ENCODE measurements at places on chromosomes 16 and 17.
A peak's percentile ranks its signal among the peaks of the same experiment; 100 is the strongest.

DNA sequence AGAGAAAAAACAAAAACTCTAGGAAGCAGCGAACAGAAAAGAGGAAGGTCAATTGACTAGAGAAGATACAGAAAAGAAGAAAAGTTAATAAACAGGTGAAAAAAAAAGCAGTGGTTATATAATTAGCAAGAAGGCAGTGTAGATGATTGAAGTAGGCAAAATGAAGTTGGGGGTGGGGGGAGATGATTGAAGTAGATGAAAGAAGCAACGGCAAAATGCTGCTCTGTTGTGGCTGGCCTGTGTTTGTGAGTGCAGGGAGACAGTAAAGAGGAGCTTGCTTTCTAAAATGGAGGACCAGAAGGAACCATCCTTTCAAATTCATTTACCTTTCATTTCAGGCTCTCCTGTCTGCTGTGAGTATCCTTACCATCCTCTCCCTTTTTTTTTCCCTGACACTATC, 3.6 kb downstream of the EVI2B start:
- no peak for DNase-seq

DNA sequence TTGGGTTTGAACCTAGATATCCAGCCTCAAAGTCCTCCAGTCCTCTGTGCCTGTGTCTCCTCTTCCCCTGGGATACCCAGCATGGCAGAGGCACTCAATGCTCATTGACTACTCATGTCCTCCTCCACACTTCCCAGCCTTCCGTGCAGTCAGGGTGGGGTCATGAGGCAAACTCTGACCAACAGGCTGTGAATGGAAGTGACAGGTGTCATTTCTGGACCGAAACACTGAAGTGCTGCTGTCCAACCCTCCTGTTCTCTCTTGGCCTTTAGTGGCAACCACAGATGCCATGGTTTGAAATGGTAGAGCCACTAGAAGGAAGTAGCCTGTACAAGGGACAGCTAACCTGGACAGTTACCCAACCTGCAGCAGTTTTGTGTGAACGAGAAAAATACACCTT, 46.7 kb upstream of the MAP3K14 start:
- DNase-seq = no peak

GRCh38 chr17:34755371-34755770, 176.0 kb downstream of the TMEM132E start:
- DNase-seq = no peak

DNA sequence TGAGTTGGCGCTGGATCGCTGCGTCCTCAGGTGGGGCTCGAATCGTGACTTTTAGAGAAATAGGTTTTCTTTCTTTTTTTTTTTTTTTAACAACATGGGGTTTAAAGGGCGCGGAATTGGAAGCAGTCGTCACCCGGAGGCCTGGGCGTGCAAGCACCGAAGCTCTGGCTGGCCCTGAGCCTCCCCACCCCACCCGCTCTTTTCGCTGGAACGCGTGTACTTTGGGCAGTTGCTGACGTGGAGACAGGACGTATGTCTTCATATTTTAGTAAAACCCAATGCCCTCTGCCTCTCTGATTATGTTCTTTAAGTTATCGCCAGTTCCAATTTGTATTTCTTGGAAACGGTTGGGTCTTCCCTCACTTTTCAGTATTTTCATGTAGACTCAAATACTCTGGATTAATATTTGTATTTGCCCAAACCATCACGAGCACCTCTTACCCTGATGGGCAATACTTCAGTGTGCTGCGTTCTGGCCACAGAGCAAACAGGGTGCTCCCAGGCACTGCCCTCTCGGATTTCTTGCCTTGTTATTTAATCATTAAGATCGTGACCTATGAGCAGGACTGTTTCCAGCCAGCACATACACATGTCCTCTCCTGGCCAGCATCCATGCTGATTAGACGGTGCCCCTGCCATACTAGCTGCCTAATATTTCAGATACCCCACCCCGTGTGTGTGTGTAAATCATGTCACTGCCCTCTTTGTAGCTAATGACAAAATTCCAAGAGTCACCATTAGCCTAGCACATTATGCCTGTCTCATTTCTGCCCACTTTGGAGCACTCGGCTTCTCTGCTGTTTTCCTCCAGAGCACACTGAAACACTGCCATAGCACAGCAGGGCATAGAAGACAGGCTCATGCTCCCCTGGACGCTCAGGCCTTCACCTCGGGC, 805 bp upstream of the C16orf95 start:
- peak; percentile 31 for DNase-seq

DNA sequence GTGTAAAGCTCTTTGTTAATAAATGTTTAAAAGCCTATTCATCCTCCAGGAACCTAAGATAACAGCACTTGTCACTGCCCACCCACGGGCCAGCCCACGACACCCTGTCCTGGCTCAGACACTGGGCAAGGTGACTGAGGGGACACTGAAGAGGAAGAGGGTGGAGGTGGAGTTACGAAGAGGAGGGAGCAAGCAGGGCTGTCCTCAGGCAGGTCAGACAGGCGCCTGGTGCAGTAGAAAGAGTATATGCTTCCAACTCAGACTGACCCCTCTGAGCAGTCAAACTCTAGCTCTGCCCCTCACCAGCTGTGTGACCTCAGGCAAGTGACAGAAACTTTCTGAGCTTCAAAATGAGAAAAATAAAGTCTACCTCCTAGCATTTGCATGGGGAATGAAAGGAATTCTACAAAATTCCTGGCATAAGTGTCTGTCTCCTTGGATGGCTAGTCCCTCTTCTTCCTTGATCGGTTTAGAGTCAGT, 22.8 kb downstream of the TEX2 start:
- no peak for DNase-seq

- no peak for DNase-seq
These were observed 17.0 kb downstream of the MYL4 start for GRCh38 chr17:47225911-47226688.

- DNase-seq = no peak
These were observed 24.5 kb upstream of the MTMR4 start for GRCh38 chr17:58538811-58539409.

- peak; percentile 98 for DNase-seq
These were observed 8.1 kb upstream of the TIMP2 start for GRCh38 chr17:78933025-78933958.

DNA sequence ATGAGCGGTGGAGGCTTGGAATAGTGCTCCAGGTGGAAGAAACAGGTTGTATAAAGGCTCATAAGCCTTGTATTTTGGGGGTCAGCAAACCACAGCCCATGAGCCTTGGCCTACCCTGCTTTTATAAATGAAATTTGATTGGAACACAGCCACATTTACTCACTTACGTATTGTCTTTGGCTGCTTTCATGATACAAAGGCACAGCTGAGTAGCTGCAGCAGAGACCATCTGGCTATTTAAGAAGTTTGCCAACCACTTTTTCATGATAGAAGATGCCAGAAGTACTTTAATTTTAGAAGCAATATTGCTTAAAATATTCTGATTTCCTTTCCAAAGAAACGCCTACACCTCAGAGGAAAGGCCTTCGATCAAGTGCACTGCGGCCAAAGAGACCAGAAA, 73.8 kb downstream of the C17orf58 start:
- DNase-seq = no peak

GRCh38 chr16:3880623-3881498, at the start of gene CREBBP:
TSS of gene CREBBP (minus strand) at chr16:3880713. CDS start at chr16:3879916, 797 bp downstream.
- DNase-seq = peak; percentile 83

- DNase-seq = peak; percentile 22
These were observed 25.5 kb downstream of the GRB7 start for GRCh38 chr17:39763051-39763820.

DNA sequence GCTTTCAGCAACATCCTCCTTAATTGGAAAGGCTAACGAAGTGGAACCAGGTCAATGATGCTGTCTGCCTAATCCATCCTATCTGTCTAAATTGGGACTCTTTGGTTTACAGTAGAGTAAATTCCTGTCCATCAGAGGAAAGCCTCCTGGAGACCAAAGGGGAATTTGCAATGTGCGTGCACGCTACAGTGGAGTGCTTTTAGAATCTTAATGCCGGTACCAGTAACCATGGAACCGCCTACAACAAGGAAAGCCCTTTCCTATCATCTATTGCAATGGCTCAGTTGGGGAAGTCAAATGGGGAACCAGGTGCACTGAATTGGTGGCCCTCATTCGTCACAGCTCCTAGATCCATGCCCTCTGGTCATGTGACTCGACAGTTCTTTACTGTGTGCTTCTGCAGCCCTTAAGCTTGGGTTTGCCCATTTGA, 110.1 kb downstream of the XYLT1 start:
- no peak for DNase-seq

- DNase-seq = no peak
These were observed 24.2 kb upstream of the NXPH3 start for GRCh38 chr17:49551221-49552069.

DNA sequence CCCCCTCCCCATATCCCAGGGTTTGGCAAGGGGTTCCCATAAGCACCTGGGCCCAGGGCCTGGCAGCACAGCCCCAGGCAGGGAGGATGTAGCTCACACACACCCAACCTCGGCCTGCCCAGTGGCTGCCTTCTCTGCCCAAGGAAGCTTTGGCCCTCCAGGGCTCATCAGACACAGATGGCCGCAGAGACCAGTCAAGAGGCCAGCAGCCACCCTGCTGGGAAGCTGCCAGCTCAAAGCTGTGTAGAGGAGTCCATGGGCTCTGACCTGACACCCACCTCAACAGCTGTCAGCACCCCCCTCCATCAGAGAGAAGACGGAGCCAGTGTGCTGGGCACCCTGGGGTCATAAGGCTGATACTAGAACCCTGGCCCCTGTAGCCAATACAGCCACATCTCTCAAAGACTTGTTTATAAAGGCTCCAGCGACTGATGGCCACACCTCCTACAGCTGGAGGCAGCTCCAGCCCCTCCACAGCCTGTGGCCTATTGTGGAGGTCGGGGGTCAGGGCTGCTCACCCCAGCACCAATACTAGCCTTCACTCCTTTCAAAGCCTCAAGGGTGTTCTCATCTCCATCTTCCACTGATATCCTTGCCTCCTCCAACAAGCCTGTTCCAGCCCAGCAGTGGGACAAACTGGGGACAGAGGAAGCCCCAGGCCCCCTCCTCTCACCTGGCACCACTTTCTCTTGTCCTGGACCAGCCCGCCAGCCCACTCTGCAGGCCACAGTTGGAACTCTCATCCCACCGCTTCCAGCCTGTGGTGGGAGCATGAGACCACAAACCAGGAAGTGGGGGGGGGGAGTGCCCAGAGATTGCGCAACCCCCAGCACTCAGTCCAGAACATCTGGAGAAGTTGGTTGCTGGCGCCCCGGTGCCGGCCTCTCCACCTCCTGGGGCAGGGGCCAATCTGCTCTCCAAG, 2.2 kb upstream of the MPG start:
- no peak for DNase-seq

DNA sequence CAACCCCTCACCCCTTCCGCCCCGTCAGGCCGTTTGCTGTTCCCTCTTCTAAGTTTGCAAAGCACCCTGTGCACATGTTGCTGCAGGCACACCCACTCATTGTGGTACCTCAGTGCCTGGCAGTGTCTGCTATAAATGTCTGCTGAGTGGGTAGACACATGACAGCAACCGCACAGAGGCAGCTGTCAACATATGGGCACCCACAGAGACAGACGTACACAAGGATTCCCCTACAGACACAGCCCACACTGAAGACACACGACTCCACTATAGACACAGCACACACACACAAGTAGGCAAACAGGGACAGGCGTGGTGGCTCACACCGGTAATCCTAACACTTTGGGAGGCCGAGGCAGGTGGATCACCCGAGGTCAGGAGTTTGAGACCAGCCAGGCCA, 17.8 kb upstream of the CRK start:
- no peak for DNase-seq

DNA sequence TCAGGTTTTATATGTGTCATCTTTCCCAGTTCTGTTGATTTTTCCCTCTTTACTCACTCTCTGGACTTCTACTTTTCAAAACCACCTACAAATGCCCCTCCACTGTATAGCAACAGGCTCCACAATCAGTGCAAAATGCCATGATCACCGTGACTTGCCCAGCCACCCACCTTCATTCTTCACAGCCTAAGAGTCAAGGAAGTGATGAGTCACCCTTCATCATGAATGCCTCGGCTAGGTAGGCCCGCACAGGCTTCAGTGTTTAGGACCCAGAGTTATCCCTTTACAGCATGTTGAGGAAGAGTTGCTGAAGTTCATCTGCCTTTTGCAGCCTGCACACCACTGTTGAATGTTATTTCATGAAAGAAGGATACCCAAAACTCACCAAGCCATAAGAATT, 158.6 kb downstream of the PMP22 start:
- peak; percentile 61 for DNase-seq

DNA sequence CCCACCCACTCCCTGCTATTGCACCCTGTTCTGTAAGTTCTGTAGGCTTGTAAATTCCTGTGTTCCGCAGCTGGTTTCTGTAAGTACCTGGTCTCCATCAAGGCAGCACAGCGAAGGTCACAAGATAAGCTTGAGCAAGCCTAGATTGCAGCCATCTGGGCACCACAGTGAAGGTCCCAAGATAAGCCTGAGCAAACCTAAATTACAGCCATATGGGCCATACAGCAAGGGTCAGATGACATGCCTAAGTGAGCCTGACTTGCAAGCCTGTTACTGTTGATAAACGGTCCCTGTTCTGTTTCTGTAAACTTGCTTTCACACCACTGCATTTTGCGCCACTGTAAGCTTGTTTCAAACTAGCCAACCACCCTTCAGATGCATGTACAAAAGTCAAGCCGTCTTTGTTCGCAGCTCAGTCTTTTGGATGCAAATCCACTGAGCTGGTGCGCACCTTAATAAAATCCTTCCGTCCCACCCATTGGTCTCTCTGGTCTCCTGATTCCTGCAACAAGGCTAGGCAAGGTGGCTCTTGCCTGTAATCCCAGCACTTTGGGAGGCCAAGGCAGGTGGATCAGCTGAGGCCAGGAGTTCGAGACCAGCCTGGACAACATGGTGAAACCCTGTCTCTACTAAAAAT, 42.6 kb upstream of the ATF7IP2 start:
- DNase-seq = no peak

DNA sequence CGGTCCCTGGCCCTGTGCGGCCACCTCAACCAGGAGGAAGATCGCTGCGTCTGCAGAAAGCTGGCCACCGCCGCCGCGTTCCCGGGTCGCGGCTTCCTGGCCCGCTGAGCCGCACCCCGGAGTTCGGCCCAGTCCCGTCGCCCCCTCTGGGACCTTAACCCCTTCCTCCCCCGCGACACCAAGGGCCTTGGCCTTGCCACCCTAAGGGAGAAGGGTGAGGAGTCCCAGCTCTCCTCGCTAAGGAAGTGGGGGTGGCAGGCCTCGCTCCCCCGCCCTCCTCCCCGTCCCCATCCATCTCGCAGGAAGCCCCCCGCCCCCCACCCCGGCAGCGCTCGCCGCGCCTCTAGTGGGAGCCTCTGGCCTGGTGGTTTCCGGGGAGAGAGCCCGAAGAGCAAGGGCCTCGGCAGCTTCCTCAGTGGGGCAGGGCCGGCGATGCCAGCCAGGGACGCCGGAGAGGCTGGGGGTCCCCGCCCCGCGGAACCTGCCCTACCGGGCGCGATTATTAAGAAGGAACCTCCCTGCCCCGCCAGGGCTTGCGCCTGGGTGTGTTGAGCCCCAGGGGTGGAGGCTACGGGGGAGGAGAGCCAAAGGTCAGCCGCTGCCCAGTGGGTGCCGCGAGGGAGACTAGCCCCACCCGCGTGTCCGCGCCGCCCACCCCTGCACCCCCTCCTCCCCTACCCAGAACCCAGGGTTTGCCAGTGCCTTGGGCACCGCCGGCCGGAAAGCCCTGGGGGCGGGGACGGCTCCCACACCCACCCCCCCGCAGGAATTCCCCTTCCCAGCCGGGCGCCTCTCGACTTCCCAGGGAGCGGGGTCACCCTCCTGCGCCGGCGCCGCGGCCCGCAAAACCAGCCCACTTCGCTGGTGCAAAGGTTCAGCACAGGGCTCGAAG, 6.8 kb downstream of the CBX4 start:
- DNase-seq = no peak

- DNase-seq = no peak
These were observed 6.2 kb downstream of the SHBG start for GRCh38 chr17:7636163-7636562.

All from PC-3 (cell line).